ENCODE measurements at places on chromosomes 11 and 22.

- peak; percentile 42 for DNase-seq
Observed at GRCh38 chr22:25970374-25970911, 198.8 kb upstream of the SEZ6L start.

GRCh38 chr11:95322539-95322938 lies 91.5 kb upstream of the SESN3 start:
- DNase-seq = no peak

GRCh38 chr11:61966734-61967115 lies 709 bp downstream of the FTH1 start:
- DNase-seq = no peak

- peak; percentile 7 for DNase-seq
Observed at GRCh38 chr22:22576244-22576988, 17.4 kb upstream of the PRAME start.

DNA sequence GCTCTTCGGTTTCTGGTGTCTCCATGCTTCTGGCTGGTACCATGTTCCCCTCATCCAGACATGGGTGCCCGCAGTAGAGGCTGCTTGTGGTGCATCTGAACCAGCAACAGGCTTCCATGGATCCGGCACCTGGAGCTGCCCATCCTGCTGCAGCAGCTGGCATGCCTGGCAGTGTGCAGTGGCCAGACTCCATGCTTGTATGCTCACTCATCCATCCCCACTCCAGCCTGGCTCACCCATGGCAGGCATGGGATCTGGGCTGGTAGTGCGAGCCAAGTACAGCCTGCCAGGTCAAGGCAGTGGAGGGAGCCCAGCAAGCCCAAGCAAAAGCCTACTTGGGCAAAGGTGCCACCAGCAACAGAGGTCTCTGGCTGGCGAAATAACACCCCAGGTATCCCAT lies 6.2 kb upstream of the OR5W2 start:
- no peak for DNase-seq

- DNase-seq = no peak
Observed at GRCh38 chr11:120554766-120555432, 43.4 kb downstream of the GRIK4 start.

GRCh38 chr11:70504246-70505020 lies 106.1 kb downstream of the CTTN start:
- DNase-seq = no peak

DNA sequence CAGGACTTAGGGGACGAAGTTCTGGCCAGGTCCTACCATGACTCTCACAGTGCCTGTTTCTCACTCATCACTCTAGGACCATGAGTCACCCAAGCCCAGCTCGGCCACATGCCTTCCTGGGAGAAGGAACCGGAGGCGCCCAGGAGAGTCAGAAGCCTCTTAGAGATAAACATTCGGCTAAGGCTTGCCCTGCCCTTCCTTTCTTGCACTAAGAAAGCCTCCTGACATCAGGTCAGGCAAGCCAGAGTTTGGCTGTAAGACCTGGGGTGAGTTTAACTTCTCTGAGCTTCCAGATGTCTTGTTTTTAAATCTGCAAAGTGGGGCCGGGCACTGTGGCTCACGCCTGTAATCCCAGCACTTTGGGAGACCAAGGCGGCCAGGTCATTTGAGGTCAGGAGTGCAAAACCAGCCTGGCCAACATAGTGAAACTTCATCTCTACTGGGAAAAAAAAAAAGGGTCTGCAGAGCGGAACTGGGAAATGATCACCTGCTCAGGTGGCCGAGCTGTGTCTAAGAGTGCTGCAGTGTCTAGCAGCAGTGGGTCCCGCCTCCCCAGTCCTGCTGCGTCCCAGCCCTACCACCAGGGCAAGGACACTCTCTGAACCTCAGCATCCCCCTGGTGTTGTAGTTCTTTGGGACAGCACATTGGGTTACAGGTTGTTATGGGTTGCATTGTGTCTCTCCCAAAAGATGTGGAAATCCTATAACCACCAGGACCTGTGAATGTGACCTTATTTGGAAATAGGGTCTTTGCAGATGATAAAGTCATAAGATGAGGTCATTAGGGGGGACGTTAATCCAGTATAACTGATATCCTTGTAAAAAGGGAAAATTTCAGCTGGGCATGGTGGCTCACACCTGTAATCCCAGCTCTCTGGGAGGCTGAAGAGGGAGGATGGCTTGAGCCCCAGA lies 1.8 kb upstream of the CARS1 start:
- no peak for DNase-seq

DNA sequence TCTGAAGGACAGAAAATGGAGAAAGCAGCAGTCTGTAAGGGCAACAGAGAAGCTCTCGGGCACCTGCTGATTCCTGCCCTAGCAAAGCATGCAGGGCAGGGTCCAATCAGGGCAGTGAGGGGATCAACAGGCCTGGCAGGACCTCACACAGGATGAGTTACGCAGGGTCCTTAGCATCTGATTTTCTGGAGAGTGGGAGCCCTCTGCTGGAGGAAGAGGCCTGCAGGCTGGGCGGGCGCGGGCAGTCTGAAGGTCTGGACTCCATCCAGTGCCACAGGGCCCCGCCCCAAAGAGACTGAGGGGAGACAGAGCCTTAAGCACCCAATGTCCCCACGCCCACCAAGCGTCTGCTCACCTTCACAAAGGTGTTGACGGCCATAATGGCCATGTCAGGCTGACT lies 28.9 kb downstream of the AP1B1 start:
- DNase-seq = no peak

- no peak for DNase-seq
Observed at GRCh38 chr22:44646141-44646540, 55.9 kb upstream of the PRR5 start.

GRCh38 chr22:28899199-28899853 lies 16.0 kb downstream of the ZNRF3 start:
- DNase-seq = no peak

GRCh38 chr22:29214232-29214631 lies 8.5 kb downstream of the EMID1 start:
- DNase-seq = no peak

- DNase-seq = peak; percentile 71
Observed at GRCh38 chr11:19071255-19071654, 10.7 kb upstream of the MRGPRX2 start.

GRCh38 chr11:72634016-72634415 lies 40.2 kb downstream of the PDE2A start:
- no peak for DNase-seq

DNA sequence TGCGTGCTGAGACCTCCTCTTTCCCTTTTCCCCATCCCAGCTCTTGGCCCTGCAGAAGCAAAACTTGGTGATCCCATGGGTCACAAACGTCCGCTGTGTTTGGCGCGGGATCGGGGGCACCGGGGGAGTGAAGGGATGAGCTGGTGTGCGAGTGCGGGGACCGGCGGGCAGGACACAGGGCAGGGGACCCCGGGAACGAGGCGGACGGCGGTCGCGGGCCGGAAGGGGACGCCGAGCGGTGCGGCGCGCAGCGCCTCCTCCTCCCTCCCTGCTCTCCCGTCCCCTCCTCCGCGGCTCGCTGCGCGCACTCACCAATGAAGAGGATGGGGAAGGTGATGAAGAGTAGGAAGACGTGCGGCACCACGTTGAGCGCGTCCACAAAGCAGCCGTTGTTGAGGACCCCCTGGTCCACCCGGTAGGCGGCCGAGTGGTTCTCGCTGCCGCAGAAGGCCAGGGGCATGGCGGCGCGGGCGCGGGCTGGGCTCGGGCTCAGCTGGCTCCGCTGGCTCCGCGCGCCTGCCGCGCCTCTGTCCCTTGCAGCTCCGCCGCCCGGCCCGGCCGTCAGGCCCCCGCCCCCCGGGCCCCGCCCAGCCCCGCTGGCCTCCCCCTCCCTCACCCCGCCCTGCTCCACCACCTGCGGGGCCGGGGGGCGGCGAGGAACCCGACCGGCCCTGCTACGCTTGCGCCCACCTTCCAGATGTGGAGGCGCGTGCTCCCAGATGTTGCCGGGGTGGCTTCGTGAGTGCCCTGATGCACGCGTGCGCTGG lies at the start of gene ABCC8:
Gene ABCC8, minus strand, starts transcription at position 529 of the 767 bp plus-strand sequence. Its CDS starts 69 bp downstream, at position 460.
- peak; percentile 9 for DNase-seq

DNA sequence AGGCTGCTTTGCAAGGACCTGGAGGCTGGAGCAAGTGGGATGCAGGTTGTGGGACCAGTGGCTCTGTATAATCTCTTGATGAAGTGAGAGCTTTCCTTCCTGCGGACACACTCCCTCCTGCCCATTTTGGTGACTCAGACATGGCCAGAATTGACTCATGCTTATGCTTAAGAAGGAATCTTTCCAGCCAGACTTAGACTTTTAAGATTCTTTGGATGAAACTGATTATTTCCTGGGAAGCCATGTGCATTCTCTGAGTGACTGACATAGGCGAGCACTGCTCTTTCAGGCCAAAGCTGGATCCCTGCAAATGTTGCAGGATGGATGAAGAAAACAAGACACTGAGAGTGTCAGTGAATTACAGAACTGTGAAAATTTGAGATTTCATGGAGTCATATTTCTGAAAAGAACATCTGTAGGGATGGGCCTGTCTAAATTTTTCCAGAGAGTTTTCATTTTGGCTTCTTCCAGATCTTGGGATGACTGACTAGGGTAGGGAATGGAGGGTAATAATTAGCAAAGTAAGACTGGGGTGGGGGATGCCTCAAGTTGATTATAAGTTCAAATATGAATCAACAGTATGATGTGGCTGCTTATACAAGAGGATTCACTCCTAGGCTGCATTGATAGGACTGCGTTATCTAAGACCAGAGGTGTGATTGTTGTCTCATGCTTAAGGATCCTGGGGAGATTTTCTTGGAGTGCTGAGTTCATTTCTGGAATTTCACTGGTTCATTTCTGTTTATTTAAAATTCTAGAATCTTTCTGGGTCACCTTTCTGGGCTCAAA lies 195.8 kb downstream of the HIPK3 start:
- DNase-seq = no peak

- DNase-seq = no peak
Observed at GRCh38 chr11:108819957-108820356, 155.1 kb downstream of the DDX10 start.

- no peak for DNase-seq
Observed at GRCh38 chr11:45092901-45093760, 53.3 kb upstream of the PRDM11 start.

- DNase-seq = no peak
Observed at GRCh38 chr11:33977676-33978075, 73.9 kb upstream of the CAPRIN1 start.

- no peak for DNase-seq
Observed at GRCh38 chr11:116840224-116840745, 2.9 kb upstream of the APOA1 start.

- DNase-seq = no peak
Observed at GRCh38 chr11:1298695-1299492, 10.5 kb downstream of the TOLLIP start.

DNA sequence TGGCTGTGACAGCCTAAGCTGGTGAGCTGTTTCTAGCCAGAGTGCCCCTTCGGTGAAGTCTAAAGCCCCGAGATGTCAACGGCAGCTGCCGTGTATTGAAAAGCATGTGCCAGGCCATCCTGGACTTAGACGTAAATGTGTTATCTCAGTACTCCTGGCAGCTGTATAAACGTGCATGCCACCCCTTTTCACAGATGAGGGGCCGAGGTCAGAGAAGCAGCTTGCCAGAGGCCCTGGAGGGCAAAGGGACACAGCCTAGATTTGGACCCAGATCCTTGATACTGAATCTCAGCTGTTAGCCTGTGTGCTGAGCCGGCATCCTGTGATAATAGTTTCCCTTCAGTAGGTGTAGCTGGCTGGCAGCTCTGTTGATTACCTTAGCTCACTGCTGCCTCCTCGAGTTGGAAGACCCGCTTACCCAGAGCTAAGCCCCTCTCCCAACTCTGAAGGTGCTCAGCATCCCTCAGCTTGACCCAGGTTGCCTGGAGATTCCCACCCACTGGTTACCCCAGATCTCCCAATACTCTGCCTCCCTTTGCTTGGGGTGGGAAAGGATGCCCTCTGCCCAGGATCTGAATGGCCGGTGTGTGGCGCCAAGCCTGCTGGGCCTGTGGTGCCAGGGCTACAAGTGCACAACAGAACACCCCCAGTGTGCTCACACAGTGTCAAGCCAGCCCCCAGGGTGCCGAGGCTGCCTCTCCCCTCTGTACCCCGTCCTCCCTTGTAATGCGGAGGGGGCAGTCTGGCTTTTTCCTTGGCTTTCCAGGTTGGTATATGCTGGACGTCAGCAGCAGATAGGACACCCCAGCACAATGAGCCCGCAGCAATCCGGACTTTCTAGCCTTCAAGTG lies 59.8 kb upstream of the WNT7B start:
- peak; percentile 14 for DNase-seq

GRCh38 chr11:62466444-62466843 lies 47.6 kb downstream of the SCGB1A1 start:
- DNase-seq = no peak

All from NCI-H1436 (cell line).